ENCODE measurements at places on chromosomes 7 and 10.

DNA sequence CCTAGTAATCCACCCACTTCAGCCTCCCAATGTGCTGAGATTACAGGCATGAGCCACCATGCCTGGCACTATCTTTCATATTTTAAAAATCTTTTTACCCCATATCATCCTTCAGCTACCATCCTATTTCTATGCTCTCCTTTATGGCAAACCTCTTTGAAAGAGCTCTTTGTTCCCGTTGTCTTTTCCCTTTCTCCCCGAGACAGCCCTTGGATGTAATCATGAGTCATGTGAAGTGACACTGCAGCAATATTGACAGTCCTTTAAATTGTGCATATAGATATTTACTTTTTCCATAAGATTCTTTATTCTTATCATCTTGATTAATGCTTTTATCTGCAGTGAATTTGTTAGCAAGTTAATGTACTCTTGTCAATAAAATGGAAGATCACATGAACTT lies 286.6 kb downstream of the ANKRD7 start:
- no peak for DNase-seq

DNA sequence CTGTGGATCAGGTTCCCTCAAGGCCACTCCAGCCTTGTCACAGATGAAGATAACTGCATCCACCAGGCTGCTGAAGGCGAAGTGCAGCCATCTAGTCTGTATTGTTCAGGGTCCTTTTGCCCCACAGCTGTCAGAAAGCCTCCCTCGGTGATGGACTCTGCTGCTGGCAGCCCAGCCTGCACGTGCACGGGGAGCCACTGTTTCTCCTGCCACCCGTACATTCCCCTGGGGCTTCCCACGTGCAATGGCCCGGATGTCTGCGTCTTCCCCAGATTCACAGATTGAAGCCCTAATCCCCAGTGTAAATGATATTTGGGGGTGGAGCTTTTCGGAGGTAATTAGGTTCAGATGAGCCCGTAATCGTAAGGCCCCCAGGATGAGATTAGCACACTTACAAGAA lies 46.6 kb upstream of the VIPR2 start:
- DNase-seq = no peak

- DNase-seq = peak; percentile 24
Observed at GRCh38 chr10:24416248-24416647, 207.3 kb downstream of the KIAA1217 start.

- DNase-seq = no peak
Observed at GRCh38 chr10:8133146-8133545, 78.7 kb downstream of the GATA3 start.

- DNase-seq = no peak
Observed at GRCh38 chr10:89215511-89215910, 8.4 kb upstream of the CH25H start.

DNA sequence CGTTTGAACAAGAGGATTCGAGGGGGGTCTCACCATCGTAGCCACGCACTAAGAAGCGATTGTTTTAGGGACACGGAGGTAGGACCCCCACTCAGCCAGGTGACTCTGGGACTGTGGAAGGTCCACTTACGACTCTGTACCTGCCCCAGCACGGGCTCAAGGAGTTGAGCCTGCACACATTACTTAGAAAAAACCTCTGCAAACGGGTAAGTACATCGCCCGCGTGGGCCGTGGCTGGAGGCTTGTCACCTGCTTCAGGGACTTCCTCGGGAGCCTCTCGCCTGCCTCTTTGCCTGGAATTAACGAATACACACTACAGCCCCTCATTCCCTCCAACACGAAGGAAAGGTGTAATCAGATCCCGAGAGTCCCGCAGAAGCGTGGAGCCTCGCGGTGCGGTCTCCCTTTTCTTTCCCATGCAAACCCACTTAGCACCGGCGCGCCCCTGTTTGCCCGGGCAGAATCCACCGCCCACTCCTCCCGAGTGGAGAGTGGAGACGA lies 826 bp downstream of the PODXL start:
- DNase-seq = no peak

Measured in choroid plexus epithelial cell (primary cell).